A549 treated with Hydrocortisone at 1 μM for 4 hours (cell line): ENCODE measurements at places on chromosomes 2 and 18. TPM values are rescaled to one million over a fixed set of nuclear protein-coding genes. Genes with fewer than 3 reads are reported as not detected.

The ZC3H15 gene
- 75.2 to 103 TPM (median 79.3 TPM) in 5 replicates for total RNA-seq

The NHEJ1 gene
- total RNA-seq: 15.3 to 21.1 TPM (median 16.6 TPM) in 5 replicates

The AMER3 gene
- not detected in 5 replicates for total RNA-seq

The DNAJC5G gene
- not detected in 5 replicates for total RNA-seq

The CHRND gene
- not detected in 5 replicates for total RNA-seq

The AQP4 gene
- 0.28 TPM in 1 of 5 replicates, not detected in the others for total RNA-seq

The IL37 gene
- total RNA-seq: not detected in 5 replicates
